Panc1 (cell line): ENCODE measurements at places on chromosomes 1 and 21.

DNA sequence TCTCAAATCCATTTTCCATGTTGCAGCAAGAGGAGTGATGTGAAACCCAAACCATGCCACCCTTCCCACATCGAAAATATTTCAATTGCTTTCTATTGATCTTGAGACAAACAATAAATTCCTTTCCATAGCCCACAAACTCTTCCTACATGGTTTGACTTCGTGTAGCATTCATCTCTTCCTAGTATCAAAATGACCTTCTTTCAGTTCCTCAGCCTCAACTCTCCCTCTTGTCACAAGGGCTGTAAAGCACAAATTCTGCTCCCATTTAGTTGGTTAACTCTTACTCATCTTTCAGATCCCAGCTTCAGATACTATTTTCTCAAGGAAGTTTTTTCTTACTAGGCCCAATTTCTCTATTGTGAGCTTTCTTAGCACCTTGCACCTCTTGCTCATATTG, 99.0 kb downstream of the ZNF281 start:
- no peak for DNase-seq

DNA sequence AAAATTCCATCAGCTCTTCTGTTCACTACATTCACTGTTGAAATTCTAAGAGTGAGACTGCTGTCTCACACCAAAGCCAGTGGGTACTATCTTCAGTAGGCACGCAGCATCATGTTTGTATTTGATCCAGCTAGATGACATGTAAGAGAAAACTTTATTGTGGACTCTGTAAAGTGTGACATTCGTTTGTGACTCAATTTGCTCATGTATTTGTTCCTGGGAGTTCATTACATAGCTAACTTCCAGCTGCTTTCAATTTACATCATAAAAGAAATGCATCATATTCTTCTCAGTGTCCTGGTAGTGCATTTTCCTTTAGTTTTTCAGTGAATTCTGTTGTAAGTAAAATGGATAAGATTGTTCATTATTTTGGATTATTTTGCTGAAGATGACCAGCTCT, 31.4 kb downstream of the CTH start:
- DNase-seq = no peak

DNA sequence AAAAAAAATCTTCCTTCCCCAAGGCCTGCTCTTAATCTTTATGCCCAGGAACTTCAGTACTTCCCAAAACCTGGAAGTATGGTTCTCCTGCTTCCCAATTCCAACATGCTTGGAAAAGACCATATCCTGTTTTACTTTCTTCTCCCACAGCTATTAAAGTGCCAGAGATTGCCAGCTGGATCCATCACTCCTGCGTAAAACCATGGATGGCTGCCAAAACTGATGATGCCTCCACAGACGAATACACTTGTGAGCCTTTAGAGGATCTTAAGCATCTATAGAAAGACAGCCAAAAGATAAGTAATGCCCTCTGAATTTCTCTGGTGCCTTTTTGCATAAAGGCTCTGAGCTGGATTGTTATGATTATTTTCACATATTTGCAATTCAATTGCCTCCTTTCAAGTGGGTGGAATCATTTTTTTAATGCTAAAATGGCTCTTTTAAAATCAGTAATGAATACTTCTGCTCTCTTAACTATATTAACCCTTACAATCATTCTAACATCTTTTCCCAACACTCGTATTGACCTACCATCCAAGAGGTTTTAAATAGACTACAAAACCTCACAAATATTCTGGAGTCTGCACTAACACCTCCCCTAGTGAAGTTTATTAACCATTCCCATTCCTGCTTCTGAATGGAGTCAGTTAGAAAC, 1807.8 kb downstream of the BRINP3 start:
- no peak for DNase-seq

DNA sequence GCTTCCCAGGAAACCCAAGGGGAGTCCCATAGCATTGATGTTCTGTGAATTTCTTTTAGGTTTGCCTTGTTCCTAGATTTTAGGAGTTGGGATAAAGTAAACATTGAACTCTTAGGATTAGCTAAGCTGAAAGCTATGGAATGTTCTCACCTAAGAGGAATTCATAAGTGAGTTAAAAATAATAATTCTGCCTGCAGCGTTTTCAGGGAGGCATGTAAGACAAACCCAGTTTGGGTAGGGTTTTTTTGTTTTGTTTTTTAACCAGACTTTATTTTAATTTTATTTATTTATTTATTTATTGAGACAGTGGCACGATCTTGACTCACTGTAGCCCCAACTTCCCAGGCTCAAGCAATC, 28.9 kb upstream of the CD101 start:
- no peak for DNase-seq

- DNase-seq = no peak
These were observed 53.6 kb downstream of the GPATCH2 start for GRCh38 chr1:217577336-217577735.

- DNase-seq = peak; percentile 35
These were observed 115.3 kb upstream of the FMN2 start for GRCh38 chr1:239976130-239976968.

GRCh38 chr1:240189386-240189989, 97.8 kb downstream of the FMN2 start:
- no peak for DNase-seq

DNA sequence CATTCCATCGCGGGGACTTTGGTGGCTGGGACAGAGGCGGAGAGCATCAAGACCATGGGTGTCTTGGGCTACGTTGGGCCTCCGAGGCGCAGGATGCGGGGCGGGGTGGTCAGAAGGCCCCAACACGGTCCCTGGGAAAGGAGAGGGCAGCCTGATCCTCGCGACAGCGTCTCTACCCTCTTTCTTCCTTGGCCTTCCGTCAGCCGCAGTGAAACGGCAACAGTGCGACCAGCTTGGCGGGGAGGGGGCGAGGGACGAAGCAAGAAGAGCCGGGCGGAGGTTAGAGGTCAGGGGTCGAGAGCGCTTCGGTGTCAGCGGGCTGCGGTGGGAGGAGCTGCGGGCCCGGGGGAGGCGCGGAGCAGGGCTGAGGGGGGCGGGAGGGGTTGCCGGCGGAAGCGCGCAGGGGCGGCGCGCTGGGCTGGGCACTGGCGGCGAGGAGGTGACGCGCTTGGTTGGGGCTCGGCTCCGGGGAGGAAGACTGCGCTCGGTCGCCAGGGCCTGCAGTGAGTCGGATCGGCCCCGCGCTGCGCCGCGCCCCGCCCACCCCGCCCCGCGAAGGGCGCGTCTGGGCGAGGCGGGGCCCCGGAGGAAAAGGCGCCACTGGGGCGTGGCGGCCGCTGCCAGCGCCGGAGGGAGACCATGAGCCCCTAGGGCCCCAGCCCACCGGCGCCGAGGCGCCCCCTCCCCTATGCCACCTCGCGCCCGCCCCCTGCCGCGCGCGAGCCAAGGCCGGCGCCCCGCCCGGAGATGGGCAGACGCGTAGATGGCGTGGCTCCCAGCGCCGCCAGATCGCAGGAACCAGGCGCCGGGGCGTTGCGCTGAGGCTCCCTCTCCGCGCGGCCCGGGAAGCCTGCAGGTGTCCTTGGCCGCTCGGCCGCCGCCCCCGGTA, at the start of gene KCNC4:
KCNC4 (plus strand) TSS at position 600 of the 889 bp plus-strand sequence. CDS start 1,186 bp downstream, outside the sequence.
- no peak for DNase-seq

- no peak for DNase-seq
These were observed 30.5 kb upstream of the FASLG start for GRCh38 chr1:172628401-172628800.

DNA sequence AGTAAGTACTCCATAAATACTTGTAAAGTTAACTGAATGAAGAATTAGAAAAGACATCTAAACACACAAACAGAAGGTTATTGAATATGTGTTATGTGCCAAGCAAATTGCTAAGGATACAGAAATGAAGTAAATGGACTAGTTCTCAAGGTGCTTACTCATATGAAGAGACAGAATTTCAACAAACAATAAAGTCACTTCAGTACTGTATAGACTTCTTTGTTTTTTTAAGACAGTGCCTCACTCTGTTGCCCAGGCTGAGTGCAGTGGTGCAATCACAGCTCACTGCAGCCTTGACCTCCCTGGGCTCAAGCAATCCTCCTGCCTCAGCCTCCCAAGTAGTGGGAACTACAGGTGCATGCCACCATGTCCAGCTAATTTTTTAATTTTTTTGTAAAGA, 57.3 kb downstream of the SERBP1 start:
- DNase-seq = no peak

GRCh38 chr1:12183095-12183794, 16.5 kb downstream of the TNFRSF1B start:
- no peak for DNase-seq
